B cell (primary cell): ENCODE measurements at places on chromosomes 16 and 17.
A peak's percentile ranks its signal among the peaks of the same experiment; 100 is the strongest.

- no peak for DNase-seq
These were observed 11.3 kb upstream of the MLLT6 start for GRCh38 chr17:38693700-38694329.

DNA sequence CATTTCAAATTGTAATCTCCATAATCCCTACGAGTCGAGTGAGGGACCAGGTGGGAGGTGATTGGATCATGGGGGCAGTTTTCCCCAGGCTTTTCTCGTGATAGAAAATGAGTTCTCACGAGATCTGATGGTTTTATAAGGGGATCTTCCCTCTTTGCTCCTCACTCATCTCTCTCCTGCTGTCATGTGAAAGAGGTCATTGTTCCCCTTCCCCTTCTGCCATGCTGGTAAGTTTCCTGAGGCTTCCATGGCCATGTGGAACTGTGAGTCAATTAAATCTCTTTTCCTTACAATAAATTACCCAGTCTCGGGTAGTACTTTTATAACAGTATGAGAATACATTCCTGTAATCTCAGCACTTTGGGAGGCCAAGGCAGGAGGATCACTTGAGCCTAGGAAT, 76.7 kb upstream of the MARCHF10 start:
- no peak for DNase-seq

GRCh38 chr16:85452364-85453193, 160.5 kb upstream of the GSE1 start:
- DNase-seq: no peak

GRCh38 chr17:28750178-28751047, 6.6 kb downstream of the TRAF4 start:
- DNase-seq: peak; percentile 93

GRCh38 chr16:56911771-56912571, 20.0 kb upstream of the HERPUD1 start:
- peak; percentile 87 for DNase-seq

DNA sequence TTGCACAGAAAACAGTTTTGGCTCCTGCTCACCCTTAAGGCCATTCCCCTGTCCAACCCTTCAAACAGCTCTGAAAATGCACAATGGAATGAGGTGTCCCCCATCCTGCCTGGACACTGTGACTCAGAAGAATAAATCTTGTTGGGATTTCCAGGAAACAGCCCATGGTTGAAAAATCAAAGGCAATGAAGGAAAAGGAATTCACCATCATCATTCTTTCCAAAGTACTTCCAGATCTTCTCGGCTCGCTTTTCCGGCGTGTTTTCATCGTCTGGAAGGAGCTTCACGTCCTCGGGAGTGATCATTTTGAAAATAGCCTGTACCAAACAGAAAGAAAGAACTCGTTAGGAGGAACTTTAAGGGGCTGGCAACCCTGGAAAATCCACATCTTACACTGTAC, 4.3 kb downstream of the RCVRN start:
- DNase-seq: no peak

- peak; percentile 66 for DNase-seq
These were observed 832 bp downstream of the CARHSP1 start for GRCh38 chr16:8867932-8868415.

DNA sequence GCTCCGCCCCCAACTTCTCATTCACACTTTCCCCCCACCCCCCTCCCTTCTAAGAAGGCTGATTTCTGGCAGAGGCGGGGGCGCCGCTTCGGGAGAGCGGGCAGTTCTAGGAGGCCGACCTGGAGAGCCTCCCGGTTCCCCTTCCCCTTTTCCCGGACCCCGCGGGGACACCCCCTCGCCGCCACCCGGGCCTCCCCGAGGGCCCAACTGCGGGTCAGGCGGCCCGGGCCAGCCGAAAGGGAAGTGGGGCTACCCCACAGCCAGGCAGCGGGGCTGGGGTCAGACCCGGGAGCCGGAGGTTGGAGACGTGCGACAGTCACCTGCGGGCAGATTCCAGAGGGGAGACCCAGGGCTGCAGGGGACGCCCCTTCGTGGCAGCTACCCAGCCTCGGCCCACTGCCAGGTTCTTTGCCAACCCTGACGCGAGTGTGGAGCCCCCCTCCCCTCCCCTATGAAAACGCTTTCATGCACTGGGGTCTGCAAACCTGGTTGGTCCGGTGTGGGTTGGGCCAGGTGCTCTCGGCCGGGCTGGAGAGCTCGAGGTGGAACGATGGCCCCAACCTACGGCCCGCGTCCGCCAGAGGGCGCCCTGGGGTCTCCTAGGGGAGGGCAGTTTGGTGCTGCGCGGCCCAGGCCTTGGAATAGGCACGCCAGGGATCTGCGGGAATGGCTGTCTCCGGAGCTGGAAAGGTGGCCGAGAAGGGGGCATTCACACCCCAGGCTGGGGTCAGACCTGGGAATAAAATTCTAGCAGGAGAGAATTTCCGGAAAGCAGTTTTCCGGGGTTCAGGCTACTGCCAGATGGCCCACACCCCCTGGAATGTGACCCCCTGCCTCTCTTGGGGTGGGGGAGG, 721 bp upstream of the SOCS3 start:
- DNase-seq: peak; percentile 88

DNA sequence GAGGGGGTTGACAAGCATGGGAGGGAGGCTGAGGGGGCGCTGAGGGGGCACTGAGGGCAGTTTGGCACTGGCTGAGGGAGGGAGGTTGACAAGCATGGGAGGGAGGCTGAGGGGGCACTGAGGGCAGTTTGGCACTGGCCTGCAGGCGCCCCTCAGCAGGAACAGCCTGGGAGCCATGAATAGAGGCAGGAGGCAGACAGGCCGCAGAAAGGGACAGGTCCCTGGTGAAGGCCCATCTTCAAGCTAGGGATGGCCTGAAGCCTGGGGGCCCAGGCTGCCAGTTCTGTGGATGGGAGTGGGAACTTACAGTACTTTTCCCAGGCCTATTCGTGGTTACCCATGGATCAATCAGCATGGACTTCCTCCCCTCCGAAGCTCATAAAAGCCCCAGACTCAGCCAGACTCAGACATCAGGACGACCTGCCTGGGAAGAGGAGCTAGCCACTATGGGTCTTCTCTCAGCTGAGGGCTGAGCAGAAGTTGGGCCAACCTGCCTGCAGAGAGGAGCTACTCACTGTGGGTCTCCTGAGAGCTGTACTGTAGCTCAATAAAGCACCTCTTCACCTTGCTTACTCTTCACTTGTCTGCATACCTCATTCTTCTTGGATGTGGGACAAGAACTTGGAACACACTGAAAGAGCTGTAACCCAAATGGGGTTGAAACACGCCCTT, 72.8 kb upstream of the BRD7 start:
- no peak for DNase-seq

GRCh38 chr16:396199-396598, 800 bp upstream of the NME4 start:
- DNase-seq: no peak

- no peak for DNase-seq
These were observed 317.6 kb downstream of the SEC14L1 start for GRCh38 chr17:77458202-77459017.

DNA sequence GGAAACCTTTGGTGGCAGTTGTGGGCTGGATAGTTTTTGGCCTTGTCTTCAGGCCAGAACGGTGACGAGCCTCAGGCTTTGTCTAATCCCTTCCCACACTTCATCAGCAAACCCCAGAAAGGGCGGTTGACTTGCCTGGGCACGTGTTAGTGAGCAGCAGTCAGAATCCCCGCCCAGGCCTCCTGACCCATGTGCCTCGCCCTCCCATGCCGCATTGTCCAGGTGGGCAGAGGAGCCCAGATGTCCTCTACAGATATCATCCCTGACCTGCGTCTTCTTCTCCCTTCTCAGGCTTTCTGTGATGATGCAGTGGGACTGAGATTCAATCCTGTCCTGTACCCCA, 82.5 kb downstream of the OR1D5 start:
- no peak for DNase-seq

DNA sequence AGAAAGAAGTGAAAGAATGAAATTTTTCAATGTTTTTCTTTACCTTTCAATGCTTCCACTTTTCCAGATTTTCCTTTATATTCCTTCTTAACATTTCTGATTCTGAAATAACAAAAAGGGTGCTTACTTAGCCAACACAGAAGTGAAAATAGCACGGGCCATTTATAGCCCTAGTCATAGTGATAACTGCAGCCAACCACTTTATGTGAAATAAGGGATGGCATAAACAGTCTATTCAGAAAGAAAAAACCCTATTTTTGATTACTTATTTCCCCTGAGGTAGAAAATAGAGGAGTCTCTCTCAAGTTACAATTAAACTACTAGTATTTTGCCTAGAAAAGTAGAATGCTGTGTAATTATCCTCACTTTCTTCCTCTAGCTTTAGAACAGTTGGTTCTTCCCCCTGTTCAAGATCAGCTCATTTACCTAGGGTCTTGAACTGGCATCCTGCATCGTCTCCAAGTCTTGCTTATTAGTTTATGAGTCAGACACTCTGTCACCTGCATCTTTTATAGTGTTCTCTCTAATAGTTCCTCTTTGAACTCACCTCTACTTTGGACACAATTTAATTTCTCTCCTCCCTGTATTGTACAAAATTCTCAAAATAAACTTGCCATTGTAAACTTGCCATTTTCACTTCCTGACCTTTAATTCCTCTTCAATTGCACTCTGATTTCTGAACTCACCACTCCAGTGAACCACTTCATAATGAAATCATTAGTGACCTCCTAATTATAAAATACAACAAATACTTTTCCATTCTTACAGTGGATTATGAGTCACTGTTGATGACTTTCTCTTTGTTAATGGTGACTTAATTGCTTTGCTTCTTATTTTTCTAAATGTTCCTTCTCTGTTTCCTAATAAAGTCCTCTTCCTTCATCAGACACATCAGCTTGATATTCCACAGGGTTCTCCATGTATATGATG, 23.6 kb downstream of the ABCA6 start:
- DNase-seq: peak; percentile 25

DNA sequence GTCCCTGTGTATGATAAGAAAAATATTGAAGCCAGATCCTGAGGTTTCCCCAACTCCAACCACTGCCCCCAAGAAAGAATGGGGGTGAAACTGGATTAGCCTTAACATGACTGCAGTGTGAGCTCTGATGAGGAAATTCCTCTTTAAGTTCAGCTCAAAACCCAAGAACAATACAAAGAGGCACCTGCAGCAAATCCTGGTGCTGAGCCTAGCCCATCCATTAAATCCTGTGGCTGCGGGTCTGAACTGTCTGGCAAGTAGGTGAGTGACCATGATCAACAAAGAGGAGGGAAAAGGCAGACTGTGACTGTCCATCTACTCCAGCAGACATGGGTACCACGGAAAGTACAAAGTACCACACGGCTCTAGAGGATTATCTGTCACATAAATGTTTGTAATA, 64.2 kb downstream of the CREBBP start:
- DNase-seq: no peak

- no peak for DNase-seq
These were observed 19.7 kb upstream of the ZNF652 start for GRCh38 chr17:49381793-49382192.

DNA sequence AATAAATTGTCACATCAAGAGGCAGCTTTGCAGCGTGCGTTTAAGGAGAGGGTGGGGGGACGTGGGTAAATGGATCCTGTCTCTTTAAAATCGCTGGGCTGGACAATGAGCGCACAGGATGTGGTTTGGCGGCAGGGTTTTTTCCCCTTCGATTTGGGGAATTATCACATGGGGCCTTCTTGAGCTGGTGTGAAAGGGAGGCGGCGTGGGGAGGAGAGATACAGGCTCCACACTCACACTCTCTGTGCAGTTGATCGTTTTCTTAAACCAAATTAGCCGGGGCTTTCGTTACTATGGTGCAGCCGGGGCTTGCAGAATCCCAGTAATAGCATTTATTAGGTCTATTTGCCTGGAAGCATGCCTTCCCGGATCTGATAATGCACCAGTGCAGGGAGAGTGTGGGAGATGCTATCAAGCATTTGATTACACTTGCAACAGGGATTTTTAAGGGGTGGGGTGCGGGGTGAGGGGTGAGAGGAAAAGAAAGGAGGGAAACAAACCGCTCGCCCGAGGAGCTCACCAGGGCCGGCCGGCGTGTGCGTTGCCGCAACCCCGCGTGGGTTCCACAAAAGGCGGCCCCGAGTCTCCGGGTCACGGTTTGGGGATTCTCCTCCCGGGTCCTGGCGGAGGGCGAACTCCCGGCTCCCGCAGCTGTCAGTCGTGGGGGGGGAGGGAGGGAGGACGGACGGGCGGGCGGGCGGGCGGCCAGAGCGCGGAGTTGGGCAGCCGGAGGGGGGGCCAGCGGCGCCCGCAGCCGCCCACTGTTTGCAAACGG, 58.8 kb upstream of the GSE1 start:
- DNase-seq: peak; percentile 92

DNA sequence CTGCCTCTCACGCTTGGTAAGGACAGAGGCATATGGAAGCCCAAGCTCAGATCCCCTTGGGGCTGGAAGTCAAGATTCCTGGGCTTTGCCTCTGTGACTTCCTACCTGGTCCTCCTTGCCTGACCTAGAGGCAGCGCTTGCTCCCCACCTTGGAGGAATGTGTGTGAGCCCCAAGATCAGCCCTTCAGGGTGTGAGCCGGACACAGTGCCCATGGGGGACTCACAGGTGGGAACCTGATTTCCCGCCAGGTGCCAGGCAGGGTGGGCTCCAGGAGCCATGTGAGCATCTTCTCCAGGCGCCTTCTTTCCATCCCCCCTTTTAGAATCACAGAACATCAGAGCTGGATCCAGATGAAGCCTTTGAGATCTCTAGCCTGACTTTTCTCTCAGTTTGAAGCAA, 10.2 kb downstream of the CD300LG start:
- DNase-seq: no peak

DNA sequence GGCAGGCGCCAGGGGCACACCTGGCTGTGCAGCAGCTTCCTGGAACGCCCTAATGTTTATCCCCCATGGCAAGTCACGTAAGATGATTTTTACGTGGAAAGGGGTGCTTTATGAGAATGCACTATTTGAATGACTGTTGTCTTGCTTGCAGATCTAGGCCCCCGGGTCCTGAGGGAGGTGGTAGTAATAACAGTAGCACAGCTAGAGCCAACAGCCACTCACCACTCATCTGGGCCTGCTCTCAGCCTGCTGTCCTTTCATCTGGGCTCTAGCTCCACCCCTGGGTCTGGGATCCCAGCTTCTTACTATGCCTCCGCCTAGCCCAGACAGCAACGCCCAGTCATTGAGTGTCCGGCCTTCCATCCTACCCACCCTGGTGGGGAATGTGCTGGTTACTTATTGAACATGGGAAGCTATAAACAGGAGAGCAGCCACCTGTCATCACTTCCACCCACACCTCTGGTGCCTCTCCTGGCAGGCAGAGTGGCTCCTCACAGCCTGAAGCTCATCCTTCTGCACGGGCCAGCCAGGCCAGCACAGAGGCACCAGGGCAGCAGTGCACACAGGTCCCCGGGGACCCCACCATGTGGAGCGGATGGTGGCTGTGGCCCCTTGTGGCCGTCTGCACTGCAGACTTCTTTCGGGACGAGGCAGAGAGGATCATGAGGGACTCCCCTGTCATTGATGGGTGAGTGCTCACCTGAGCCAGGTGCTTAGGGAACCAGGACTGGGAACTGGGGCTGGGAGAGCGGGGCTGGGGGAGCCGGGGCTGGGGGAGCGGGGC, 16.6 kb downstream of the DPEP1 start:
- DNase-seq: no peak

DNA sequence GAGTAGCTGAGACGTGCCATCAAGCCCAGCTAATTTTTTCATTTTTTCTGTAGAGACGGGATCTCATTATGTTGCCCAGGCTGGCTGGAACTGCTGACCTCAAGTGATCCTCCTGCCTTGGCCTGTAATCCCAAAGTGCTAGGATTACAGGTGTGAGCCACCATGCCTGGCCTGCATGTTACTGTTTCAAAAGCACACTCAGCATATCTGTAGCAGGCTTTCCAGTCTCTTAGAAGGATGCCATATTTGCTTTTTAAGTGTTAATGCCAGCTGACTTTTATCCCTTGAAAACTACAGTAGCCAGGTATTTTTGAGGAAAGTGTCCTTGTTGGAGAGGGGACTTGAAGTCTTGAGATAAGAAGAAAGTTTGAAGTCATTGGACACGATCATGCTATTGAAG, 15.3 kb upstream of the SPAG9 start:
- DNase-seq: no peak

GRCh38 chr16:30541502-30542329, 7.1 kb upstream of the ZNF747 start:
- no peak for DNase-seq
